ENCODE measurements at places on chromosomes 2 and 18.

- no peaks in the 10 kb centered on the region for H3K36me3 ChIP-seq
- no peaks in the 10 kb centered on the region for H3K27me3 ChIP-seq
- H3K4me3 ChIP-seq, result no peak overlapping the region
- no peak overlapping the region for H3K27ac ChIP-seq
- peaks cover 4% of the 10 kb centered on the region for H3K4me1 ChIP-seq
- DNase-seq, result no peak
Measured at GRCh38 chr18:12516049-12516630, 108.4 kb downstream of the PRELID3A start.

- H3K4me3 ChIP-seq, result no peak overlapping the region
- DNase-seq, result peak; percentile 98
- peaks cover 29% of the 10 kb centered on the region for H3K27me3 ChIP-seq
Measured at GRCh38 chr2:219362524-219363164, 25.1 kb downstream of the DNPEP start.

DNA sequence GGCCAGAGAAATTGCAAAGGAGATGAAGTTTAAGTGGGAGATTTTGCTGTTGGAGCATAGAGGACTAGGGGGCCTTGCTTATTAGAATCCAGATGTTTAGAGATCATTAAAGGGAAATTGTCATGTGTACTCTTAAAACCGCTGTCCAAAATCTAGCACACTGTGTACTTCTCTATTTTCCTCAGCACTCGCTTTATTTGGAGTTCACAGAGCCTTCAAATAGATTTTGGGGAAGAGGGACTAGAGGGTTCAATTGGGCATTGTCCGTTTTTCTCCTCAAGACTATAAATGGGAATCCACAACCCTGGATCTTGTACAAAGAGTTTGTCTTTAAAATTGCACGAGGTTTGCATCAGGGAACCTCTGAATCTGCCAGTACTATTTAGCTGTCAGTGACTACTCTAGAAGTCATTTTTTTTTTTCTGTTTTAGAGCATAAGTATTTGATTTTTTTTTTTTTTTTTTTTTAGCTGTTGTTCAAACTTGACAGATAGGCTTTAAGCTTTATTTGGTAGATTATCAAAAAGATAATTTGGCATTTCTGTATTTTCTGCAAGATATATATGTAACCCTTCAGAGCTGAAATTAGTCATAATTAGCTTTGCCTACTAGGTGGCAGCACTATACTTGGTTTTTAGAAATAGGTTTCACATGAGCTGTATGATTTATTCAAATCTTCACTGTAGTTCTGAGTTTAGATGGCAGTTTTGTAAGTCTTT, 14.2 kb downstream of the PMS1 start:
- no peak overlapping the region for H3K27ac ChIP-seq
- peak; percentile 53 for DNase-seq
- H3K36me3 ChIP-seq, result no peaks in the 10 kb centered on the region
- H3K4me3 ChIP-seq, result no peak overlapping the region
- peaks cover 8% of the 10 kb centered on the region for H3K4me1 ChIP-seq

DNA sequence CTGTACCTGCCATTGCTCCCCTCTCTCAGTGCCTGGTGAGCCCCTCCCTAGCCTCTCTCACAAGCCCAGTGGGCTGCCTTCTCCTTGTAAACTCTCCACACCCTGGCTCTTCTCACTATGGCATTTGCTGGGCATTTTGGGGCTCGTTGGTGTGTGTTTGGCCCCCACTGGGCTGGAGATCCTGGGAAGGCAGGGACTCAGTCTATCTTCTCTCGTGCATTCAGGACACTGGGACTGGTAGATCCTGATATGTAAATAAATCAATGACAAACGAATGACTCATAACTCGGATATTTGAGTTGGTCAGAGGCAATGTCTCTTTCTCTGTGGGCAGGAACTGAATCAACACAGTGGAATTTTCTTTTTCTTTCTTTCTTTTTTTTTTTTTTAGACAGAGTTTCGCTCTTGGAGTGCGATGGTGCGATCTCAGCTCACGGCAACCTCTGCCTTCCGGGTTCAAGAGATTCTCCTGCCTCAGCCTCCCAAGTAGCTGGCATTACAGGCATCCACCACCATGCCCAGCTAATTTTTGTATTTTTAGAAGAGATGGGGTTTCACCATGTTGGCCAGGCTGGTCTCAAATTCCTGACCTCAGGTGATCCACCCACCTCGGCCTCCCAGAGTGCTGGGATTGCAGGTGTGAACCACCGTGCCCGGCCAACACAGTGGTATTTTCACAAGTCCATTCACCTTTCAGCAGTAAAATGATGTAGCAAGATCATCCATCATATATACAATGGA, 144.6 kb upstream of the SPRED2 start:
- peaks cover 10% of the 10 kb centered on the region for H3K4me1 ChIP-seq

- no peak overlapping the region for H3K27ac ChIP-seq
- no peak for DNase-seq
- no peaks in the 10 kb centered on the region for H3K27me3 ChIP-seq
- H3K36me3 ChIP-seq, result no peaks in the 10 kb centered on the region
- H3K4me3 ChIP-seq, result no peak overlapping the region
- peaks cover 10% of the 10 kb centered on the region for H3K4me1 ChIP-seq
Measured at GRCh38 chr2:28168376-28168775, 224.3 kb upstream of the FOSL2 start.

DNA sequence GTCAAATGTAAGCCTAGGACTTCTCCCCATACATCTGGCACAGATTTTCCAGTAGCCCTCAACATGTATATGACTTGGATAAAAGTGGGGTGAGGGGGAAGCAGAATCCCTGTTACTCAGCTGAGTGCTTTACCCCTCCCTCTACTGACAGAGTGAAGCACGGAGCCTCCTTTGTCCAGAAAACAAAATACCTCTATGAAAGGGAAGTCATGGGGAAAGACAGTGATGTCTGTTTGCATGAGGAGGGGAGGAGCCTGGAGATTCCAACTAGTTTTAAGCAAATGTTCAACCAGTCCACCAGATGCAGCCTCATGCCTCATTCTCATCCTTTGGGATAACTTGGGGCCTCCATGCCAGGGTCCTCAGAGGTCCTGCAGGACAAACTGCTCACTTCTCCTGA, 203.9 kb downstream of the SMAD2 start:
- no peak for DNase-seq
- no peaks in the 10 kb centered on the region for H3K27me3 ChIP-seq
- H3K27ac ChIP-seq, result no peak overlapping the region
- H3K4me1 ChIP-seq, result no peaks in the 10 kb centered on the region
- H3K4me3 ChIP-seq, result no peak overlapping the region

- no peak overlapping the region for H3K4me3 ChIP-seq
- H3K27ac ChIP-seq, result no peak overlapping the region
- H3K36me3 ChIP-seq, result no peaks in the 10 kb centered on the region
- peak; percentile 46 for DNase-seq
- H3K4me1 ChIP-seq, result peaks cover 5% of the 10 kb centered on the region
Measured at GRCh38 chr2:162265666-162266459, 22.6 kb upstream of the FAP start.

GRCh38 chr2:129934044-129934822, 45.2 kb upstream of the RAB6C start:
- H3K27ac ChIP-seq, result no peak overlapping the region
- no peaks in the 10 kb centered on the region for H3K4me1 ChIP-seq
- no peaks in the 10 kb centered on the region for H3K27me3 ChIP-seq
- H3K4me3 ChIP-seq, result no peak overlapping the region

DNA sequence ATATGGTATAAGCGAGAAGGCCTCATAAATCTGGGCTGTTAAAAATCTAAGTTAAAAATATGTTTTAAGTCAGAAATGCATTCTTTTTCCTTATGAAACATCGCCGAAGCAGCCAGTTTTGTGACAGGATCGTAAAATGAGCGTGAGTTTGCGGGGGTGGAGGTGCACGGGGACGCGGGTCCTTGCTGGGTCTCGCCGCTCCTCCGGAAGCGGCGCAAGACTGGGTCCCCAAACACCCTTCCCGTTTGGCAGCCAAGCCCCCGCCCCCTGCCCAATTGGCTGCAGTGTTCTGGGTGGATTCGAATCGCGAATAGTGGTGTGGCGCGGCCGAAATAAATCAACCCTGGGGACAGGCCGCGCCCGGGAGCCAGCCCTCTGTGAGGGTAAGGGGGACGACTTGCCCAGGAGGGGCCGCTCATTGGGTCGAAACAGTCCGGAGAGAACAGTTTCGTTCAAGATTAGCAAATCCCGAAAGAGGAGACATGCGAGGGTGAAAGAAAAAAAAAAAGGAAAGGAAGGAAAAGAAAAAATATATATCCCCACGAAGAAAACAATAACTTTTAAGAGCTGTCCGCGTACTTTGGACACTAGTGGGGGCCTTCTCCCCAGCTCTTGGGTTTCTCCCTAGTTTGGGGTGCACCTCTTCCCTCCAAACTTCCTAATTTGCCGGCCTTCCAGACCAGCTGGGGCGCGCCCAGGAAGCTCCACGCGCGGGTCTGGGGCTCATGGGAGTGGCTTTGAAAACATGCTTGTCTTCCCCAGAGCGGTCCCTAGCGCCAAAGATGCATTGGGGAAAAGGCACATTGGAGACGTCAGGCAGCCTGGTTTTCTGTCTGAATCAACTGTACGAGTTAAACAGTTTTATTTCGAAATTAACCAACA, 3.1 kb upstream of the GATA6 start:
- no peaks in the 10 kb centered on the region for H3K36me3 ChIP-seq
- no peak overlapping the region for H3K27ac ChIP-seq
- peak; percentile 47 for DNase-seq
- H3K27me3 ChIP-seq, result peaks cover 50% of the 10 kb centered on the region
- H3K4me3 ChIP-seq, result no peak overlapping the region

All from fibroblast of lung (primary cell).